ENCODE measurements at places on chromosomes 11 and 22.

DNA sequence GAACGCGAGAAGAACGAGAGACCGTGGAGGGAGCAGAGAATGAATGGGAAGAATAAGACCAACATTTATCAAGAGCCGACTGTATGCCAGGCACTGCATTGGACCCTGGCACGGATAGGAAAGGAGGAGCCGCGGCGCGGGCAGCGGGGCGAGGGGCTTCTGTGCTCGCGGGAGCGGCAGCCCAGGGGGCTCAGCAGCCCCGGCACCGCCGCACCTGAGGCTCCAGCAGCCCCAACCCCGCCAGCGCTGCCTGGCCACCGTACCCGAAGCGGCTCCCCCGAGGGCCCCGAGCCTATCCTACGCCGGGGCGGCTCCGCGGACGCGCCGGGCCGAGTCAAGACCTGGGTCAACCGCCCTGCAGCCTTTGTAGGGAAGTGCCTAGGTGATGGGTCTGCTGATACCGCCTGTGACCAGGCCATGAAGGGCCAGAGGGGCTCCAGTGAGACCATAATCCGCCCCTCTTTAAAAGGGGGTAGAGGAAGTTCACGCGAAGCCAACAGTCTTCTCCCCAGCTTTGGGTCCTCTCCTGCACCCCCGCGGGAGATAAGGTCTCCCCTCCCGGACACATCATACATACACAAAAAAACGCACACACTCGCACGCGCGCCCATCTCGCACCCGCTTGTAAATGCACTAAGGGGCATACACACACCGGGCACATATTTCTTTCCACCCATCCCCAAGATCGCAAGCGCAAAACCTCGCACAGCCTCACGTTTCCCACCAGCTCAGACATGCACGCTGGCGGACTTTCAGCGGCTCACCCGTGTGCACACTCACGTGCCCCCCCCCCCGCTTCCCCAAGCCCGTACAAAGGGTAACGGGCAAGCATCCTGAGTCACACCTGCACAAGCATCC, 935 bp upstream of the RTN4RL2 start:
- DNase-seq, result no peak

GRCh38 chr11:120715239-120715638, 203.7 kb downstream of the GRIK4 start:
- no peak for DNase-seq

GRCh38 chr11:130510407-130511006, 62.1 kb downstream of the ADAMTS15 start:
- no peak for DNase-seq

- DNase-seq, result no peak
Observed at GRCh38 chr11:73999581-74000306, 9.1 kb downstream of the UCP3 start.

DNA sequence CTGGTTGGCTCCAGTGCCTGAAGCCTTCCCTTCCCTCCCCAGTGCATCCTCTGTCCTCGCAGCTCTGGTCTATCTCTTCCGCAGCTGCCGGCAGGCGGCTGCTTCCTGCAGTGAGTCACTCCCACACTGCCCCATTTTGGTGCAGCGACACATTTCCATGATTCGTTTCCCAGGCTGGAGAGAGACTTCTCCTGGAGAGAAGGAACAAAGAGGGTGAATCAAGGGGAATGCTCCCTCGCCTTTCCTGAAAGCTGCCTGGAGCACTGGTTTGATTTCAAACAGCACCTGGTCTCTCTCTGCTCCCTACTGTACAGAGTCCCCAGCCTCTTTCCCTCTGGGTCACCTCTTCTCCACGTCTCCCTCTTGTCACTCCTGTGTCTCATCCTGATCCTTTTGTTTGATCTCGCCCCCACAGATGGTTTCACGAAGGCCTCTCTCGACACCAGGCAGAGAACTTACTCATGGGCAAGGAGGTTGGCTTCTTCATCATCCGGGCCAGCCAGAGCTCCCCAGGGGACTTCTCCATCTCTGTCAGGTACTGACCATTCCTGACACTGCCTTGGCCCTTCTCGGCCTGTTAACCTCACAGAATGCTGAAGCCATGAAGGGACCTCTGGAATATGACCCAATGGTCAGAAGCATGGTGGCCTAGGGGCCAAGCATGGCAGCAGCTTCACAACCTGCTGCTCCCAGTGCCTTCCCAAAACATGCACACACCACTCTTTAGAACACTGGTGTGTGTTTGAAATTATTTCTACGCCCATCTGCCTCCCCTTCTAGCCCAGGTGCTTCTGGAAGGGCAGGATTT, at the start of gene TMA7B:
TSS of gene TMA7B (plus strand) at position 758 of the 808 bp plus-strand sequence. CDS start 3,978 bp downstream, outside the sequence.
- DNase-seq, result no peak

DNA sequence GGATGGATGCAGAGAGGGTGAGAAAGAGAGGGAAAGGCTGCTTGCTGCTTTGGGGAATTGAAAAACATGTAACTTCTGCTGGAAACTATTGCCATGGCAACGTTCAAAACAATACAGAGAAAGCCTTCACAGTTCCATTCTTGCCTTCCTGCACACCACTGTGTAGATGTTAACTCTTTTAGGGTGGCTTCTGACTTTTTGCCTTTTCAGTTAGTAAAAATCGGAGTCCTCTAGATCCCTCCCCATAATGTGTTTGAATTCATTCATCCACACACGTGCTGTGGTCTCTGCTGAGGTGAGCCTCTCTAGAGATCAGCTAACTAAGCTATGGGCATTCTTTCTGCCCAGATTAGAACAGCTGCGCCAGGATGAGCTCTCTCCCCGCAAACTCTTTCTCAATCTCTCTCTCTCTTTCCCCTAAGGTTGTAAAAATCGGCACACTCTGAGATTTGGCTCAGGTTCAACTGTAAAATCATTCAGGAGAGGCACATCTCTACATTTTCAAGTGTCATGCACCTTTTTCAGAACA, 1178.3 kb downstream of the LRRC4C start:
- no peak for DNase-seq

DNA sequence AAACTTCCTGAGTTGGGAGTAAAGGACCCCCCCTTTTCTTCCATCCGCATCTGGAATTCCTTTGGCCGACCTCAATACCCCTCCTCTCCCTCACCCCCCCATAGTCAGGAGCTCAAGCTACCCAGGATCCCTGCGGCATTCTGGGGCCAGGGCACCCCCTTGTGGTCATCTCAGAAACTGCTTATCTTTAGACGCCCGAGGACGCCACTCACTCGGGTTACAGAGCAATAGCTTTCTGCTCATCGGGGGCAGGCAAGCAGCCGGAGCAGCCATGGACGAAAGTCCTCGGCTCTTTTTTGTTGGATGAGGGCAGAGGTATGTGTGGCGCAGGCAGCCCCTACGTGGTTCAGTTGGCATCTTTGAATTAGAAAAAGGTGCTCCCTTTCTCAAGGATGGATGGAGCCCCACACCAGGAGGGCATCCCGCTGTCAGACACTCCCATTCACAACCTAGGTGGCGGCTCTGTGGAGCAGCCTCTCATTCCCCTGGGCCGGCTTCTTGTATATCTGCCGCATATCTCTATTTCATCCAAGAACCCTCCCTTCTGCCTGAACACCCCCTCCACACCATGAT, 2.3 kb downstream of the C1QTNF5 start:
- DNase-seq, result peak; percentile 49

DNA sequence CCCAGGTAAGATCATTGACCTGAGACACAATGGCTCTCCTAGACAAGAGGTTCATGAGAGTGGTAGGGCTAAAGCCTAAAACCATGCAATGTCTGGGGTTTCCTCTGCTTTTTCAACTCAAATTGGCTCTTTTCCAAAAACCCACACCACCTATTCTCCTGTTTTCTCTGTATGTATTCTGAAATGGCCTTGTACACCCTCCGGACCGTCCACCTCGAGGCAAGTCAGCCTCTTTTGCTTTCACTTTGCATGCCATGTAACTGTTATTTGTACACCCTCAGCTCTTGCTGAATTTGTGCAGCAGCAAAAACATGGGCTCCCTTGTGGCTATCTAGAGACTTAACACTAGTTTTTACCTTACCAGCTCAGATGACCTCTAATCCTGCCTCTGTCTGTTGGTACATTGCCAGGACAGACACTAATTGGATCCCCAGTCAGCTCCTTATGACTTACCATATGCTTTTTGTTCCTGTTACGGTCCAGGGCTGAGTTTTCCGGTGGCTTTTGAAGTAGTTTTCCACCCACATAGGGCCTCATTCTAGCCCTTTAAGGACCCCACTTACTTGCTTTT, 288.0 kb downstream of the SBF2 start:
- no peak for DNase-seq

DNA sequence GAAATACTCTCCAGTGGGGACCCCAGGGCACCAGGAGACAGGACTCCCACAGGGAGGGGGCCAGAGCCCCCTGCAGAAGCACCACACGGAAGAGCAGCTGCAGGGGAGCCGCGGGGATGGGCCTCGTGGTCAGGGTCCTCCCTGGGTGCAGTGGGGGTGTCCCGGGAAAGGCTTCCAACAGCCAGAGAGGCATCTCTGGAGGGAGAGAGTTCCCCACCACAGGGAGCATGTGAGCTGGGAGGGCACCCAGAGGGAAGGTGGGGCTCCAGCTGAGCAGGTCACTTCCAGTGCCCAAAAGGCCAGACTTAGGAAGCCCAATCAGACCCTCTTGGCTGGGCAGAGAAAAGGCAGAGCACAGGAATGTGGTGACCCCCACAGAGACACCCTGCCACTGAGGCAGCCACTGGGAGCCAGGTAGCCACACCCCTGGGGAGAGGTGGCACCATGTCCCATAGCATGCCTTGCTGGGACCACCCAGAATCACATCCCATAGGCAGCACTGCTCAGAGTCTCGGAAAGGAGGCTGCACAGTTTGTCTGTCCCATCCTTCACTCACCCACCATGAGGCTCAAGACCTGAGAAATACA, 49.9 kb upstream of the LMO1 start:
- DNase-seq, result no peak

DNA sequence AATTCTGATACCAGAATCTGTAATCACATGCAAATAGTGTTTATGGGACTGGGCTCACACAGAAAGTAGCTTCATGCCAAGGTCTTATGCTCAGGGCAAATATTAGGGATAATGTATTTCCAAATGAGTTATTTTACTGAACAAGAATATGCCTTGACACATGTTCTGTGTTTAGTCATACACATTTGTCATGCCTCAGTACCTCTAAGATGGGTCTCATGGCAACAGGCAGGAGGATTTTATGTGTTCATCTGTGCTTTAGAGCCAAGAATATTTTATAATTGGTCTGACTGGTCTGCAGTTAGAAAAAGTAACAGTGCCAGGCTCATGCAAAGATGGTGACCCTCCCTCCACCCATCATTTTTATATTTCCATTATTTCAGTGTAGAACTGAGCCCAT, 49.1 kb downstream of the JAM3 start:
- no peak for DNase-seq

GRCh38 chr22:50604256-50605001, 3.8 kb downstream of the MAPK8IP2 start:
- no peak for DNase-seq

- DNase-seq, result no peak
Observed at GRCh38 chr11:62671236-62671607, 251 bp upstream of the UQCC3 start.

DNA sequence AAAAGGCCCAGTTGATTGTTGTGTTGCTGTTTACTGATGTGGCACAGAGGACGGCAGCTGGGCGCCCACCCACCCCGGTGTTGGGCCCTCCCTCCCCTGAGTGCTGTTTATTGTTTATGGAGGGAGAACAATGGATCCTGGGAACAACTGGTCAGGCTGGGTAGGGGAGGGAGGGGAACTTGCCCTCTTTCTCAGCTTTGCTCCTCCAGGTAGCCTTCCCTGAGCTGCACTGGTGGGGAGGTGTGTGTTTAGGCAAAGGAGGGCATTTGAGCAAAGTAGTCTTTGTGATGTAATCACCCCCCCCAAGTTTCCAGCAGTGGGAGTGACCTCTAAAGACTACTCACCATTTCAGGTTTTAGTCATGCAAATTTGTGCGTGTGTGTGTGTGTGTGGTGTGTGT, 1035.3 kb downstream of the NTM start:
- no peak for DNase-seq

GRCh38 chr22:44721213-44721612, 19.2 kb downstream of the PRR5 start:
- no peak for DNase-seq

DNA sequence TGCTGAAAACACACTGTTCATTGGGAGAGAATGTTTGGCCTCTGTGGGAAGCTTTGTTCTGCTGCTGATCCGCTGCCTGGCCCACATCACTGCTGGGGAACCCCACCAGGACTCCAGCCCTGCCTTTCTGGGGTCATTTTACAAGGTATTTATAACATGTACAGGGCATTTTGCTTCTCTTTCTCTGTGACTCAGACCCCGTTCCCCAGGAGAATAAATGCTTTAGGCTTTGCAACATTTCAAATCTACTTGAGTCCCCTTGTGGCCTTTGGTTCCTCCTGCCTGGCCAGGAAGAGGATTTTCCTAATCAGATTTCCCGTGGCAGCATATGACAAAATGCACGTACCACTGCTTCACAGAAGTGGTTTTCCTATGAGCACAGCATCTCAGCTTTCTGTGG, 43.0 kb downstream of the BTG4 start:
- no peak for DNase-seq

- DNase-seq, result no peak
Observed at GRCh38 chr11:8232849-8233606, 30.6 kb downstream of the LMO1 start.

DNA sequence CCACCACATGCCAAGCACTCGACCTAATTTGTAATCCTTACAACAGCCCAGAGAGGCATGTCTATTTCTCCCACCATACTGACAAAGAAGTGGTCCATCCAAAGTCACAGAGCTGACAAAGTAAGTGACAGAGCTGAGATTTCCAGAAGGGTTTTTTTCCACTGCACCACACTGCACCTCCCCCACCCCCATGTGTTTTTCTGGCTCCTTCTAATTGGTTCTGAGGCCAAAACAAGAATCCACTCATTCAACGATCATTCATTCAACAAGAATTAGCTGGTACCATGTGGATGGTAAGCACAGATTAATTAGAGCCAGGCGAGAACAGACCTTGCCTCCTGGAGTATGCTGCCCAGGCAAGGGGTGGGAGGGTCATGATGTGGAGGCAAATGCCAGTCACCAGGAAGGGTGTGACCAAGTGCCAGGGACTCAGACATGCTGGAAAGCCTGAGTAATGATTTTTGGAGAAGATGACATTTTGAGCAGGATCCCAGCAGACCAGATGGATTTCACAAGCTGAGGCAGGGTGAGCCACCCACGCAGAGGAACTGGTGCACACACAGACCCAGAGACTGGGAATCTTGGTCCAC, 14.9 kb upstream of the PRG2 start:
- no peak for DNase-seq

- no peak for DNase-seq
Observed at GRCh38 chr11:104338186-104338585, 174.2 kb upstream of the PDGFD start.

GRCh38 chr11:57471496-57471895, 11.2 kb downstream of the RTN4RL2 start:
- no peak for DNase-seq

GRCh38 chr11:69156673-69157155, 979 bp downstream of the SMIM38 start:
- no peak for DNase-seq

DNA sequence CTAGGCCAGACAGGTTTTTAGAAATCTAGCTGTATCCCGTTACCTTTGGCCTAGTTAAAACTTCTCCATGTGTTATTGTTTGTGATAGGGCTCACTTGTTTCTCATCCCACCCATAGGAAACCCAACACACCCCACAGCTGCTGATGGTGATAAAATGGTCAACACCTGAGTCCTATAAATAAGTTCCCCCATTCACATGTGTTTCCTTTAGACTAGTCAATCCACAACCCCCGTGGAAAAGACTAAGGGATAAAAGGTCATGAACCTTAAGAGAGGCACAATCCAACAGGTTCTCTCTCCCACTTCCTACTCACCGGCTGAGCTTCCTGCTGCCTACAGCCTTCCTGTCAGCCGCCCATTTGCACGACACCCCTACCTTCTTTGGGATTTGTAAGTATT, 768.4 kb downstream of the JRKL start:
- DNase-seq, result no peak

All from T-cell (primary cell).